Astrocyte of the spinal cord (primary cell): ENCODE measurements at places on chromosomes 11 and 22.

DNA sequence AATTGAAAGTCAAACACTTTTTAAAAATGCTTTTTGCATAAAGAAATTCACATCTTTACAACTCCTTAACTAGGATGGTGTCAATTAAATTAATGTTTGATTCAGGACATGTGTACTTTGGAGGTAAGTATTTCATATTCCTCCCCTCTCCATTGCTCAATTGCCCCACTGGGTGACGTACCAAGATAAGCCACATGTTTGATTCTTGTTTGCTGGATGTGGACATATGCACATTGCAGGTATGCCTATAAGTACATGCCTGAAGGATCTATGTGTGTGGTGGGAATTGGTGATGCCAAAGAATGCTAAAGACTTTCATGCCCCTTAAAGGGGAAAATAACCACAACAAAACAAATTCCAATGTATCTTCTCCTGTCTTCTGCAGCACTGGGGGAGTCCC is 5.8 kb downstream of the CD44 start:
- no peak for DNase-seq

- DNase-seq: peak; percentile 14
These were observed 1.4 kb upstream of the NXF1 start for GRCh38 chr11:62806611-62807121.

GRCh38 chr11:65424205-65425104 is 1.9 kb downstream of the NEAT1 start:
- peak; percentile 51 for DNase-seq

DNA sequence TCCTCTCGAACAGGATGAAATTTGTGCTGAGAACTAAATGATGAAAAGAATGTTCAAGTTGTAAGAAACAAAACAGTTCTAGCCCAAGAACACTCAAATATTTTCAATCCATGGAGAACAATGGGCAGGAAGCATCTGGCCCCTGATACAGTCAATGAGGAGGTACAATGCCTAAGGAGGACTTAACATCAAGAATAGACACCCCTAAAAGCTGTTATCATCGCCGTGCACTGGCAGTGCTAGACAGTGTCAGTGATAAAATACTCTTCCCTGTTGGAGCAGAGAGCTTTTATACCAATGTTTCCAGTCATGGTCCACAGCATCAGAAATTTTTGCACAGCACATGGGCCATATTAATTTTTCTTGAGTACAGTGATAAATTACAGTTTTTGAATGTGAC is 20.2 kb upstream of the VSTM5 start:
- no peak for DNase-seq

- no peak for DNase-seq
These were observed 605.8 kb downstream of the TBC1D22A start for GRCh38 chr22:47367993-47368945.

GRCh38 chr11:15988016-15988550 is 368.3 kb downstream of the SOX6 start:
- DNase-seq: no peak
